ENCODE measurements at places on chromosomes 16 and 17. TPM values are rescaled to one million over a fixed set of nuclear protein-coding genes. Genes with fewer than 3 reads are reported as not detected.

DNA sequence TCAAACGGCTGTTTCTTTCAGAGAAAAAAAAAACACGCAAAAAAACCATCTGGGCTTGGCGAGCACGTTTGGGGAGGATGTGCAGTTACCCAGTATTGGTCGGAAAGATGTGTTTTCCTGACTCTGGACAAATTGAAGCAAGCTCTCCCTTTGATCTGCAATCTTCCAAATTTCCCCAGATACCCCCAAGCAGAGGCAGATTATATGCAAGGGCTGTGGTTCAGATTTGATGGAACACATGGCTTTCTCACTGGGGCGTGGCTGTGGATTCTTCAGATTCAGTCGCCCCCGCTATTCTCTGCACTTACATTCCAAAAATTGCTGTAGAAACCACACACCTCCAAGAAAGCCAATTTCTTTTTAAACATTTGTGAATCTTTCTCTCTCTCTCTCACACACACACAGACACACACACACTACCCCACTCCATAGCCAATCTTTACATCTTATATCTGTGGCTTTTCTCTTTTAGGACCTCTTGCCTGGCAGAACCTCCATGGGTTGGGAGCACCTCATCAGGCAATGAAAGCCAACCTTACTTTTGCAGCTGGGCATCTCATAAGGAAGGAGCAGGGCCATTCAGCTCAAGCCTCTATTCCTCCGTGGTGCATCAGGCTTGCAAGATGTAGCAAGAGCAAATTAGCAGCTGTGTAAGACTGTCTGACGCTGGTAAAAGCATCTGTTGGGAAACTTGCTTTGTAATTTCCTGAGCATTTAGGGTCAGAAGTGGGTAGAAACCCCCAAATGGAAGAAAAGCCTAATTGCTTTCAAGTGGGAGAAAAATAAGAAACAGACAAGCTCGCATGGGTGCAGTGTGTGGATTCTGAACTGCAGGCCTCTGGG, 103.9 kb upstream of the FAM20A start:
- no peak overlapping the region for H3K4me3 ChIP-seq
- no peaks in the 10 kb centered on the region for H3K36me3 ChIP-seq
- no peak overlapping the region for H3K27ac ChIP-seq
- no peaks in the 10 kb centered on the region for H3K4me1 ChIP-seq

DNA sequence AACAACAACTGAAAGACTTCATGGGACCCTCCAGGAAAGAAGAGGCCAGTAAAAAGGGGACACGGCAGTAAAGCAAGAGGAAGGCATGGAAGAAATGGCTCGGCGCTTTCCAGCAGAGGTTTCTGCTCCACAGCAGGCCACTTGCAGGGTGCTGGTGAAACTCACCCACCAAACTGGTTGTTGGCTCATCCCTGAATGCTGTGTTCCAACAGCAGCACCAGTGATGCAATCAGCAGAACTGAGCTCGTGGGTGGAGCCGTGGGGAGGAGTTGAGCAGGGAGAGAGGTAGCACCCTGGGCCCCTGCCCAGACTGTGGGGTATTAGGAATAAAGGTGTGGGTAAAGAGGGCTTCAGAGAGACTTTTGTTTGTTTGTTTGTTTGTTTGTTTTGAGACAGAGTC, 62.8 kb upstream of the ADCY9 start:
- H3K27me3 ChIP-seq: peaks cover 3% of the 10 kb centered on the region
- no peak for DNase-seq
- no peak overlapping the region for H3K27ac ChIP-seq
- H3K36me3 ChIP-seq: no peaks in the 10 kb centered on the region
- peaks cover 4% of the 10 kb centered on the region for H3K4me1 ChIP-seq

DNA sequence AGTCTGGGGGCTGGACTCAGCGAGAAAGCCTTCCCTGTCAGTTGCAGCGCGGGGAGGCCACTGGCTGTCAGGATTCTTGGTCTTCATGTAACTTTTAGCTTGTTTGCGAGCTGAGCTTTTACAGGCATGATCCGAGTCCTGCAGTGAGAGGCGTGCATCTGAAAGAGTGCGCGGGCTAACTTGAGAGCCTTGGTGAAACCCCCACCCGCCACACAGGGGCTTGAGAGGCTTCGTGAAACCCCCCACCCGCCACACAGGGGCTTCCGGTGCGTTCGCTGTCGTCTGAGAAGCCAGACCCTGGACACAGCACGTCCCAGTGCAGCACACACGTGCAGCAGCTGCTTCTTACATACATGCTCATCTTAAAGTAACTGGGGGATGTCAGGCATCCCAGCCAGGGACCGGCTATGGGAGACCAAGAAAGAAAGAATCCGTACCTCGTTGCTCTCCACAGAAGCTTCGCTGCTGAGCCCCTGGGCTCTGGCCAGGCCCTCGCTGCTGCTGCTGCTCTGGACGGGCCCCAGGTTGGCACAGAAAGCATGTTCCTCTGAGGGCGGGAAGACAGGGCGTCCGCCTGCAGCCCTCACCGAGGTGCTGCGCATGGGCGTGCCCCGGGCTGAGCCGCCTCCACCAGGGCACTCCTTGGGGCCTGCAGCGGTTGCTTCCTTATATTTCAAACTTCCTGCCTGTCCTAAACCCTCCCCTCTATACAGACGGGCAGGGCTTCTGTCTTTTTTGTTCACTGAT, 7.8 kb downstream of the NUDT16L1 start:
- peaks cover 14% of the 10 kb centered on the region for H3K36me3 ChIP-seq
- H3K4me3 ChIP-seq: no peak overlapping the region
- no peak overlapping the region for H3K27ac ChIP-seq
- no peak for DNase-seq

DNA sequence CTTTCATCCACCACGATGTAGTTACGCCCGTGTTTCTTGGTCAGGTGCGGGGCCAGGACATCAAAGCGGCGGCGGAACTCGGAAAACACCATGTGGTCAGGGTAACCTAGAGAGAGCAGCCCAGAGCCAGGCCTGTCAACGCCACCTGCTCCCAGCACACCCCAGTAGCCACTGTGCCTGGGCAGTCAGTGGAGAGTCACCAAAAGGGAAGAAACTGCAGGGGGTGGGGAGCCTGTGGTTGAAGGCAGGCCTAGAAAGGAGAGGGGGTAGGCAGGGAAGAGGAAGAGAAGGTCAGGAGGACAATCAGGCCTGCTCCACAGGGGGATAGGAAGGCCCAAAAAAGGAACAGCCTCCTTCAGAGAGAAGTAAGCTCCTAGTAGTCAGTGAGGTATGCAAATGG, 64.1 kb downstream of the PIPOX start:
- DNase-seq: no peak
- H3K4me3 ChIP-seq: no peak overlapping the region
- H3K27ac ChIP-seq: no peak overlapping the region
- no peaks in the 10 kb centered on the region for H3K27me3 ChIP-seq
- H3K4me1 ChIP-seq: no peaks in the 10 kb centered on the region

Gene FOXO3B
- 4.4 TPM for total RNA-seq

Gene PPY
- total RNA-seq: not detected

Measured in activated CD4-positive, alpha-beta T cell treated with anti-CD3 and anti-CD28 coated beads for 36 hours (primary cell).